ENCODE measurements at places on chromosomes 13 and 19. TPM values are rescaled to one million over a fixed set of nuclear protein-coding genes. Genes with fewer than 3 reads are reported as not detected.

NDUFA7 gene
- 89.3 TPM for total RNA-seq

ATP7B gene
- total RNA-seq, result 1.8 TPM

RHPN2 gene
- 58.1 TPM for total RNA-seq

ANKRD24 gene
- 0.39 TPM for total RNA-seq

PCSK4 gene
- total RNA-seq, result 0.92 TPM

RGS9BP gene
- 0.54 TPM for total RNA-seq

GPC6 gene
- total RNA-seq, result 5.9 TPM

HIPK4 gene
- total RNA-seq, result 0.32 TPM

PBX4 gene
- 1.9 TPM for total RNA-seq

TIMM29 gene
- 12.6 TPM for total RNA-seq

TBXA2R gene
- total RNA-seq, result 0.61 TPM

MLLT1 gene
- total RNA-seq, result 20.0 TPM

NKG7 gene
- not detected for total RNA-seq

ZNF536 gene
- total RNA-seq, result not detected

CALR3 gene
- total RNA-seq, result not detected

NANOS2 gene
- not detected for total RNA-seq

PNMA8B gene
- not detected for total RNA-seq

FCHO1 gene
- 20.5 TPM for total RNA-seq

GPATCH1 gene
- 15.6 TPM for total RNA-seq

VPS36 gene
- total RNA-seq, result 7.4 TPM

ZNF221 gene
- 0.53 TPM for total RNA-seq

CKM gene
- total RNA-seq, result not detected

PSG6 gene
- total RNA-seq, result 0.18 TPM

TNNT1 gene
- 151 TPM for total RNA-seq

FARP1 gene
- total RNA-seq, result 10.1 TPM

FAM216B gene
- total RNA-seq, result not detected

ZNF667 gene
- not detected for total RNA-seq

ZNF416 gene
- total RNA-seq, result 4.6 TPM

ZNF93 gene
- total RNA-seq, result not detected

ARHGEF7 gene
- 19.5 TPM for total RNA-seq

KLF1 gene
- total RNA-seq, result not detected

PLA2G4C gene
- total RNA-seq, result 11.4 TPM

Measured in A549 treated with RU486 at 1 μM for 4 hours (cell line).